ENCODE measurements at places on chromosomes 13 and 19.

DNA sequence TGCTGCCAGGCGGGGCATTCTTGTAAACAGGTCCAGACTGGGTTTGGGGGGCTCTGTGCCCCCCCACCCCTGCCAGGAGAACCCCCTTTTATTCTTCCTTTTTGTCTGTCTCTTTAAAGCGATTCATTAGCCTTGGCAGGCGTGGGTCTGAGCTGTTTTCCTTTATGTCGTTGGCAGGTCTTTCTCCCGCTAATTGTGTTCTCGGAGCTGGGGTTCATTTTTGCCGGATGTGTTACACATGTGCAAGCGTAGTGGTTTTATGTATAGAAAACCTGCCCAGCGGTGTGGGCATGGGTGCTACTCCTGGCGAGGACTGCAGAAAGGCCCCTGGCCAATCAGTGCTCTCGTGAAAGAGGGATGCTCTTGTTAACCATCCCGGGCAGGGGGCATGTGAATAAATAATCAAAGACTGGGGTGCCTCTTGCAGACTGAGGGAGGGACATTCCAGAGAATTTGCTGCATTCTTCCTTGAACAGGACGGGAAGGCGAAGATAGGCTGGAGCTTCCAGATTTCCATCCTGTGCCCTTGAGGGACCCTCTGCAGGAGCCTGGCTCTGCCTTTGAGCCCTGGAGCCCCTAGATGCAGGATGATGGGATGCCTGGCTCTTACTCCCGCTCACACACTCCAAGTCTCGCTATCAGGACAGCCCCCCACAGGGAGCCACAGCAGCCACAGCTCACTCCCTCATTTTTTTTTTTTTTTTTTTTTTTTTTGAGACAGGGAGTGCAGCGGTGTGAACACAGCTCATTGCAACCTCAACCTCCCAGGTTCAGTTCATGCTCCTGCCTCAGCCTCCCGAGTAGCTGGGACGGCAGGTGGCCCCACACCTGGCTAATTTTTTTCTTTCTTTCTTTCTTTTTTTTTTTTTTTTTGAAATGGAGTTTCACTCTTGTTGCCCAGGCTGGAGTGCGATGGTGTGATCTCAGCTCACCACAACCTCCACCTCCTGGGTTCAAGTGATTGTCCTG is 14.1 kb downstream of the CARM1 start:
- no peak for DNase-seq

DNA sequence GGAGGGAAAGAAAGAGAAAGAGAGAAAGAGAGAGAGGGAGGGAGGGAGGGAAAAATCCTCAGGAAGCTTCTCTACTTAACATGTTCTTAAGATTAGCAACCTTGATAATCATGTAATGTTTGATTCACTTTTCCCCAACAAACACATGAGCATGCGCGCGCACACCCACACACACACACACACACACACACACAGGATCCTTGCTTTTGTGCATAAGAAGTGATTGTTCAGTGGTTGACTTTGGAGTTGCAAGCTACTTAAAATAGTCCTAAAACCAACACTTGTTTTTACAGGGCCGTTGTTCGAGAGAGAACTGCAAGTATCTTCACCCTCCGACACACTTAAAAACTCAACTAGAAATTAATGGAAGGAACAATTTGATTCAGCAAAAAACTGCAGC is 100.0 kb upstream of the RAP2A start:
- no peak for DNase-seq

DNA sequence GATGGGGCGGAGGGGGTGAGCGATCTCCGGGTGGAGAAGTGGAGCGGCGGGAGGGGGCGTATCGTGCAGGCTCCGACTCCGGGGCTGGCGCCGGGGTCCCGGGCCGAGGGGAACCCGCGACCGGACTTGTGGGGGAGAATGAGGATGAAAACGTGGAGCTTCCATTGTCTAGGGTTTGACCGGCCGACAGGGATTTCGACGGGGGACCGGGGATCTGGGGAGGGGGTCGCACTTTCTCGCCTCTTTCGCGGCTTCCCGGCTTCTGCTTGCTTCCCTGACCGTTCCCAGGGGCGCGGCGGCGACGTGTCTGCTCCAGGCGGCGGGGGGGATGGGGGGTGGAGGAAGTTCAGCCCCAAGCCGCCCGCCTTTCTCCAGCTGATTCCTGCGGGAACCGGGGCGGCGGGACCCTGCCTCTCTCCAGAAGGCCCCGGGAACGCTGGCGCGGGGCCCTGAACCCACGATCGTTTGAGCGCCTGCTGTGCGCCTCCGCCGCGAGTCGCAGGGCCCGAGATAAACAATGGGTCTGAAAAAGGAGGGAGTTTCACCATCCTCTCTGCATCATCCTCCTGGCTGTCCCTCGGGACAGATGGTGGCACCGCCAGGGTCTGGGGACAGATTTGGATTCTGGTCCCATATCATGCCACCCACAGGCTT is 790 bp downstream of the TPM4 start:
- DNase-seq, result peak; percentile 18

DNA sequence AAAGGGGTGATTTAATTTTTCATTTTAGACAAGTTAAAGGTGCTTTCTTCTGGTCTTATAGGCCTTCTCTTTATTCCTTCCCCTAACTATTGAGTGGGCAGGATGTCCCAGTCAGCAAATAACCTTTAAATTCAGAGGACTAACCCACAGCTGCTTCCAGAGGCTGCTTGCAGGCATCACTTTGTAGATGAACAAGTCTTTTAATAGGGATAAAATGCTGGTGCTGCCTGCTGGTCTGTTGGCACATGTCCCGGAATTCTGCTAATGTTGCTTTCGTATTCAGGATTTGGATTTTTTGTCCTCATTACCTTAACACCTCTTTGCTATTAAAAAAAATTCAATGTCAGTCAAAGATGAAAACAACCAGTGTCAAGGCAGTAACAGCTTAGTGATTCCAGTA is 132.7 kb upstream of the KL start:
- no peak for DNase-seq

- no peak for DNase-seq
Measured at GRCh38 chr13:111115965-111116521, 933 bp downstream of the ARHGEF7 start.

DNA sequence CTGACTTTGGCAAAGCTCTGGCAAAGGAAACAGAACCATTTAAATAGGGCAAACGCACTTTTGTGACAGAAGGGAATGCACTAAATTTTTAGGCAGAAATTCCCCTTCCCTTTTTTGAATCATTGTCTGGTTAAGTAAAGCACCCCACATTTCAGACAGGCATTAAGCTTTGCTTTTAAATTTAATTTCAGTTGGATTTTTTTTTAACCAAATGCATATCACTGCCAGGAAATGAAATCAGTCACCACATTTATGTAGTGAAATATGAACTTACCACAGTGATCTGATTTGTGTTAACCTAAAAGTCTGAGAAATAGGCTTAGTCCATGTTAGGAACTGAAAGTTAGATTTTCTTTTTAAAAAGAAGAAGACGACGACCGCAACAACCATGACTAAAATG is 10.8 kb downstream of the GPR183 start:
- no peak for DNase-seq

GRCh38 chr19:8580710-8581281 is 3.6 kb upstream of the MYO1F start:
- peak; percentile 88 for DNase-seq

GRCh38 chr19:55383279-55384130 is 587 bp downstream of the TMEM238 start:
- DNase-seq, result peak; percentile 50

DNA sequence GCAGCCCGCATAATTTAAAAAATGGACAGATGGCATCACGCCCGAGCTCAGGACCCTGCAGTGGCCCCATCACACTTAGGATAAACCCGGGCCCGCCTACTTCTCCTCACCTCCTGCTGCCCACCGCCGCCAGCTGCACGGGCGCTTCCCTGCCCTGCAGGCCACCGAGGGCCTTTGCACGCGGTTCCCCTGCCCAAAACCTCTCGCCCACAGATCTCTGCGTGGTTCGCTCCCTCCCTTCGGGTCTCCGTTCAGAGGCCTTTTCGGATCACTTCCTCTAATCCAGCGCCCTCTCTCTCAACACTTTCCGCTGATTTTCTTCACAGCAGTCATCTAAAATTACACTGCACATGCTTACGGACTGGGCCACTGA is 1.8 kb downstream of the SHISA7 start:
- no peak for DNase-seq

- DNase-seq, result no peak
Measured at GRCh38 chr19:45528149-45528743, 21.0 kb downstream of the VASP start.

DNA sequence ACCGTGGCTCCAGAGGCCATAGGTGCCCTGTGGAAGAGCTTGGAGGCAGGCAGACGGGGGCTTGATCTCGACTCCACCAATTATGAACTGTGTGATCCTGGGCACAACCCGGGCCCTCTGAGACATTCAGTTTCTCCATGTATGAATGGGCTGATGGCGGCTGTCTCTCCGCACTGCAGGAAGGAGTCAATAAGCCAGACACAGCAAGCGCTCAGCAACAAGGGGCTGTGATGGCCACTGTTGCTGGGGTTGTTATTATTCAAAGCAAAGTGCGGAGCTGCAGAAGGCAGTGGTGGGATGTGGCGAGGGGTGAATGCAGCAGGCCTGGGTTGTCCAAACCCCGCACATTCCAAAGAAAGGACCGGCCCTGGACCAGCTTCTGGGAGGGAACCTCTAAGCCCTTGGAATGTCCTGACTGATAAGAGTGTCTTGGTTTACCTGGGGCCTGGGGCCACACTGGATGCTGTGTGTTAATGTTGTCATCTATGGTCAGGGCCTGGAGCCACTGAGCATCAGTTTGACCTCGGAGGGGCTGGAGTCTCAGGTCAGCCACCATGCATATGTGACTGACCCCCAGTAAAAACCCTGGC is 8.3 kb downstream of the TMEM143 start:
- DNase-seq, result no peak

DNA sequence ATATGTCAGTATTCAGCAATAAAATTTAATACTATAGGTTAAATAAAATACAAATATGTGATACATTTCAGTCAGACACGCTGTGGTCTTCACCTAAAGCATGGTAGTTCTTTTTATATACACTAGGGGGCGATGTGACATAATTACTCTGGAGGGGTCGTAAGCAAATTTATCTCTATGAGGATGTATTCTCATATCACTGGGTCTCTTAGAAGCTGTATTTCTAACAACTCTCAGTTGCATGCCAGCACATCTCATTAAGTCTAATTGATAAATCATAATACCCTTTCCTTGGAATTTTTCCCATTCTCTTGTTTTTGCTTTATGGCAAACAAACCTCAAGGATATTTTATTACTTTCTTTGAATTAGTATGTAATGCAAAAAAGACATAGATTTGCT is 3.9 kb upstream of the PCDH17 start:
- DNase-seq, result no peak

DNA sequence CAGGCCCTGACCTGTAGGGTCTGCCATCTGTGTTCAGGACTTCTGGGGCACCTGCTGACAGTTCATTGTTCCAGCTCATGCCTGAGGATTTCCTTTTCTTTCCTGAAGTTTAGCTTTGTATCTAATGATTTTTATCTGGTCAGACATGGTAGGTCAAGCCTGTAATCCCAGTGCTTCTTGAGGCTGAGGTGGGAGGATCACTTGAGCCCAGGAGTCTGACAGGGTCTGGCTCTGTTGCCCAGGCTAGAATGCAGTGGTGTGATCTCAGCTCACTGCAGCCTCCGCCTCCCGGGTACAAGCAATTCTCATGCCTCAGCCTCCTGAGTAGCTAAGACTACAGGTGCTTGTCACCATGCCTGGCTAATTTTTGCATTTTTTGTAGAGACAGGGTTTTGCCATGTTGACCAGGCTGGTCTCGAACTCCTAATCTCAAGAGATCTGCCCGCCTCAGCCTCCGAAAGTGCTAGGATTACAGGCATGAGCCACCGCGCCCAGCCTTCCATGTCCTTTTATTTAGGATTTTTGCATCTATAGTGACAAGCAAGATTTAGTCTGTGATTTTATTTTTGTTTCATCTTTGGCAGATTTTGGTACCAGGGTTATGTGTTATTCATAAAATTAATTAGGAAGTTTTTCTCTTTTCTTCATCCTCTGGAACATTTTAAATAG is 33.2 kb downstream of the CHST8 start:
- DNase-seq, result no peak

GRCh38 chr19:23345838-23346237 is 49.4 kb downstream of the ZNF91 start:
- DNase-seq, result no peak

DNA sequence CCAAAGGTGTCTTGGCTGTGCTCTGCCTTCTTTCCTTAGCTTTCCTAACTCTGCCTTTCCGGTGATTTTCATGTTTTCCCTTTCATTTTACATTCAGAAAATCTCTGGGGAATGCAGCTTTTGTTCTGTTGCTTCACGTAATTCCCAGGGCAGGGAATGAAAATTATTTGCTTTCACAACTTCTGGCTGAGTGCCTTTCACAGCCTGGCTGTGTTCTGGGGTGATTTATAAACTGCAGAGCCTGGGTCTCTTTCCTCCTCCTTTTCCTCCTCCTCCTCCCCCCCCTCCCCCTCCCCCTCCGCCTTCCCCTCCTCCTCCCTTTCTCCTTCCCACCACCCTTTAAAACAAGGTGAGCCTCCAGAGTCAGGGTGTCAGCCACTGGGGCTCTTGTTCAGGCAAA is 84.3 kb downstream of the RNASEH2B start:
- no peak for DNase-seq

DNA sequence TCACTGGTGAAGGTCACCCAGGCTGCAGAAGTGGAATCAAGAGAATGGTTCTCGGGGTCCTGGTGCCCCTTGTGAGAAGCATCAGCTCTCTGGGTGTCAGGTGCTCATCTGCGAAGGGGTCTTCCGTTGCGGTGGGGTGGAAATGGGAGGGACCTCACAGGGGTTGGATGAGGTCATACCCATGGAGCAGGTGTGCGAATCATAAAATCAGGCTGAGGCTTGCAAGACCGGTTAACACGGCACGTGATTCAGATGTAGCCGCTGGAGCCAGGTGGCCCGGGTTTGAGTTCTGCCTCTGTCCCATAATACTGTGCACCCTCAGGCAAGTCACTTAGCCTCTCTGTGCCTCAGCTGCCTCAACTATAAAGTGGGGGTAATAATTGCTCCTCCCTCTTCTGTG is 3.9 kb upstream of the KLK15 start:
- DNase-seq, result no peak

DNA sequence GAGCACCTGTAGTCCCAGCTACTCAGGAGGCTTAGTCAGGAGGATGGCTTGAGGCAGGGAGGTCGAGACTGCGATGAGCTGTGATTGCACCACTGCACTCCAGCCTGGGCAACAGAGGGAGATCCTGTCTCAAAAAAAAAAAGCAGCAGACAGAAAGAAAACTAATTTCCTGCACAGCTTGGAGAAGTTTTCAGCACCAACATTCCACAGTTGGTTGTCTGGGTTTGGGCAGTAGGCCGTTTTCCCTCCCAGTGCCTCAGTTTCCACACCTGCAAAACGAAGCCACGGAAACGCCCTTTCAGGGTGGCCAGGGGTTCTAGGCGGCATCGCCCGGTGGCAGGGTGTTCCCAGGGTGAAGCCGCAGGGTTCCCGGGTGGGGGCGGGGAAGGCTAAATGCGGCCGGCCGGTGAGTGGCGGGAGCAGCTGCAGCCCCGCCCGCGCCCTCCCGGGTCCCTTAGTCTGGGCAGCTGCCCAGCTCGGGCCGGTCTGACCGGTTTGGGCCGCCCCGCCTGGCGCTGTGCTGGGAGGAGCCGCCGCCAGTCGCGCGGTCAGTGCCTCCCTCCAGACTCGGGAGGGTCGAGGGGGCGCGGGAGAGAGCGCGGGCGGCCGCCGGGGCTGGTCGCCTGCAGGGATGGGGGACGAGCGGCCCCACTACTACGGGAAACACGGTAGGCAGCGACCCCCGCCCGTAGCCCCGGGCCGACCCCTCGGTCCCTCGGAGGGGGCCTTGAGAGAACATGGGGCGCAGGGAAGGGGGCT is at the start of gene SLC44A2:
Gene SLC44A2 (plus strand): TSS at position 551 of the 759 bp plus-strand sequence. CDS start 81 bp downstream, at position 632.
- DNase-seq, result no peak
